Occipital lobe (tissue), 3 donors: ENCODE measurements at places on chromosomes 1 and 21. TPM values are rescaled to one million over a fixed set of nuclear protein-coding genes. Genes with fewer than 3 reads are reported as not detected.
A peak's percentile ranks its signal among the peaks of the same experiment; 100 is the strongest.

- DNase-seq, result no peak
Measured at GRCh38 chr1:165738794-165739193, 29.9 kb downstream of the TMCO1 start.

OR2T11 gene
- total RNA-seq, result not detected

- DNase-seq, result no peak
Measured at GRCh38 chr1:7580923-7581753, 190.0 kb upstream of the VAMP3 start.

DNA sequence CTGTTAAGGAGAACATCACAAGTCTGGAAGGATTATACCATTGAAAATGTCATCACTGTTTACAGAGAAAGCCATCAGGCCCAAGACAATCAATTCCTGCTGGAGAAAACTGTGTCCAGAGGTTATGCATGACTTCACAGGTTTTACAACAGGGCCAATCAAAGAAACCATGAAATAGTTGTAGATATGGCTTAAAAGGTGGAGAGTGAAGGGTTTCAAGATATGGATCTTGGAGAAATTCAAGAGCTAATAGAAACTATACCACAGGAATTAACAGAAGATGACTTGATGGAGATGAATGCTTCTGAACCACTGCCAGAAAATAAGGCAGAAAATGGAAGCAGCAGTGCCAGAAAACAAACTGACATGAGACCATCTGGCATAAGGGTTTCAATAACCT is 30.2 kb downstream of the USP1 start:
- DNase-seq, result no peak

DNA sequence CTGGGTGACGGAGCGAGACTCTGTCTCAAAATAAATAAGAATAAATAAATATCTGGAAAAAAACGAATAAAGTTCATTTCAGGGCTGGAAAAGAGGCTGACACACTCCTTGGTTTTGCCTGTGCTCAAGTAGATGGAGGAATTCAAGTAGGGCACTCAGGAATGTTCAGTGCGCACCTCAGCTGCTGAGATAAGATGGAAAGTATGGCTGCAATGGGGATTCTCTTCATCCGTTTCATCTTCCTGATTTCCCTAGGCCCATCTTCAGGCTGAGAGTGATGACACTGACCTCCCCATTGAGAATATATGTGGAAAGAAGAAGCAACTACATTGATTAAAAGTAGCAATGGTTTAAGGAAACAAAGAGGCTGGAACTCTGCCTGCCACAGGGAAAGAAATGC is 130.5 kb upstream of the ZNF644 start:
- DNase-seq, result no peak

DNA sequence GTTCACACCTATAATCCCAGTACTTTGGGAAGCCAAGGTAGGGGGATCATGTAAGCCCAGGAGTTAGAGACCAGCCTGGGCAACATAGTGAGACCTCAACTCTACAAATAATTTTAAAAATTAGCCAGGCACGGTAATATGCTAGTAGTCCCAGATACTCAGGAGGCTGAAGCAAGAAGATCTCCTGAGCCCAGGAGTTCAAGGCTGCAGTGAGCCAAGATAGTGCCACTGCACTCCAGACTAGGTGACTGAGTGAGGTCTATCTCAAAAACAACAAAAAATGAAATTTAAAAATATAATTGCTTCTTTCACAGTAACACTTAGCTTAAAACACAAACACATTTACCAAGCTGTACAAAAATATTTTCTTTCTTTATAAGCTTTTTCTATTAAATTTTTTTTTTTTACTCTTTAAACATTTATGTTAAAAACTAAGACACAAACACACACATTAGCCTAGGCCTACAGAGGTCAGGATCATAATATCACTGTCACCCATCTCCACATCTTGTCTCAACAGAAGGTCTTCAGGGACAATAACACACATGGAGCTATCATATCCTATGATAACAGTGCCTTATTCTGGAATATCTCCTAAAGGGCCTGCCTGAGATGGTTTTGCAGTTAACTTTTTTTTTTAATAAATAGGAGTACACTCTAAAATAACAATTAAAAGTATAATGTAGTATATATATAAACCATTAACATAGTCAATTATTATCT is 43.9 kb downstream of the TESK2 start:
- DNase-seq, result no peak

DNA sequence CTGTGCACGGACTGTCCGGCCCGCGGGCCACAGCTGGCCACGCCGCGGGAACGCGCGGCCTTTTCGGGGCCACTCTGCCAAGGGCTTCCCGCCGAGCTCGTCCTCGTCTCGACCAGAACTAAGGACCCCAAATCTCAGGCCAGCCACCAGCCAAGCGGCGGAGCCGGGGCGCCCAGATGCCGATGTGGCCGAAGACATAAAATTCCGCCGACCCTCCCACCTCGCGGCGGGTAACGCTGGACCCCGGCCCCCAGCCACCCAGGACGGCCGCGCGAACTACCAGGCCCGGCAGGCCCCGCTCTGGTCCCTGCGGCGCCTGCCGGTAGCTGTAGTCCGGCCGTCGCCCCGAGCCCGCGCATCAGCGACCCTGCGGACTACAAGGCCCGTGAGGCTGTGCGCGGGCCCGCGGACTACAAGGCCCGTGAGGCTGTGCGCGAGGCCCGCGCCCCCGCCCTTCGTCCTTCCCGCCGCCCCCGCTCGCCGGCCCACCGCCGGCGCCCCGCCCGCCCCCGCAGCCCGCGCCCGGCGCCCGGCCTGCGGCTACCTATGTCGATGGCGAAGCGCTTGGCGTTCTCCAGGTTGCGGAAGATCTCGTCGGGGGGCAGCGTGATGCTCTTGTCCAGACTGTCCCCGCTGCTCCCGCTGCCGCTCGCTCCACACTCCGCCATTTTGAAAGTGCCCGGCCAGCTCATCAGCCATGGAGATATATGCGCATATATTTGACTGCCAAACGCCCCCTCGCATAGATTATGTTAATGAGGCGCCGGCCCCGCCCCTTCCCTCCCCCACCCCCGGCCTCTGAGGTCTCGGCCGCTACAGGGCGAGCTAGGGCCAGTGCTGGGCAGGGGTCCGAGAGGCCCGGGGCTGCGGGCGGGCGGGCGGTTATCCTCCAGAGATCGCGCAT is at the start of gene PANK4:
PANK4 (minus strand) TSS at position 677 of the 904 bp plus-strand sequence; CDS start at position 668, 9 bp downstream.
- DNase-seq, result peak; percentile 83

LCE1F gene
- not detected for total RNA-seq

- DNase-seq, result no peak
Measured at GRCh38 chr1:39779137-39779536, 8.0 kb upstream of the OXCT2 start.

DNA sequence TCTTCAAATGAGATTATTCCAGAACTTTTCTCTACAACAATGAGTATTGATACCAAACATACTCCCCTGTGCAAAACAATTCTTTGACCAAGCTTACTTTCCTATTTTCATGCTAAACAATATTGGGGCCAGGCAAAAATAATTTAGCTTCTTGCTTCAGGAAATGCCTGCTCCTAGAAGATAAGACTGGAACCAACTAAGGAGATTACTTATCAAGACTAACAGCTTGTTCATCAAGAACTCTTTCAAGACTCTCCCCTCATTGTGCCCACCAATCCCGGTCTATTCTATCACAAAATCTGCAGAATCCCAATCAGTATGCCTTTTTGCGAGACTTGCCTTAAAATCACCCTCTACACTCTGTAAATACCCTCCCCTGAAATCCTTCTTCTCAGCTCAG is 536.6 kb downstream of the RWDD3 start:
- DNase-seq, result no peak

- DNase-seq, result no peak
Measured at GRCh38 chr1:41434748-41435449, 49.6 kb downstream of the EDN2 start.

LEFTY1 gene
- total RNA-seq, result 0.47 TPM

CD5L gene
- 1.2 TPM for total RNA-seq

GRCh38 chr1:168726719-168727118 is 2.3 kb downstream of the DPT start:
- DNase-seq, result no peak

NKAIN1 gene
- 33.4 TPM for total RNA-seq

PGLYRP4 gene
- total RNA-seq, result not detected

SCCPDH gene
- 53.2 TPM for total RNA-seq

DNA sequence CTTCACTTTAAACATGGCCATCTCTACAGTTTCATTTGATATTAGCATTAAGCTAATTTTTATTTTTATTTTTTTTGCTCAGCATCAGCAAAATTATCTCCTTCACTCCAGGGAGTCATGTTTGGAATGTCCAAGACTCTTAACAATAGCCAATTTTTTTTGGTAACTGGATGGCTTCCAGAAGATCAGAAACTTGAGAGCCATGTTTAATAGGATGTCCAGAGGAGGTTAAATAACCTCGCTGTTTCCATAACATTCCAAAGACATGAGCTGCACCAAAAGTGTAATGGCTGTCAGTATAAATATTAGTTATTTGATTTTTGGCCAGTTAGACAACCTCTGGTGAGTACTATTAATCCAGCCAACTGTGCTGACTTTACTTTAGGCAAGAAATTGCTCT is 80.7 kb downstream of the DNTTIP2 start:
- no peak for DNase-seq

DNA sequence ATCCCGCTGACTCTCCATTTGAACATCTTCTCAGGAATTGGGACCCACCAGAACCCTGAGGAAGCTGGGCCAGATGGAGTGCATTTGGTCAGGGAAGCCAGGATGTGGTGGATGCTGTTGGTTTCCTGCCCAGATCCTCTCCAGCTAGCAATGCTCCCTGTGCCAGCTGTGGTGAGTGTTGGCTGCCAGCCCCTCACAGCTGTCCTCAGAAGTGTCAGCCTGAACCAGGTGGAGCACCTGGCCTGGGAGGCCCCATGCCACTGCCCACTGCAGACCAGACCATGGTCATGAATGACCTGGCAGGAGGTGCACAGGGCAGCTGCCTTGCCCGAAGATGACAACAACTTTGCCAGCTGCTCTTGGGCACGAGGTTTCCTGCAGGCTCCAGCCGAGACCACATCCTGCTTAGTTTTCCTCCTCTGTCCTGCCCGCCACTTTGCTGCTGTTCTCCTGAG is 54.4 kb downstream of the PRSS38 start:
- no peak for DNase-seq

GRCh38 chr1:41587791-41588190 is 103.3 kb upstream of the EDN2 start:
- no peak for DNase-seq

DNA sequence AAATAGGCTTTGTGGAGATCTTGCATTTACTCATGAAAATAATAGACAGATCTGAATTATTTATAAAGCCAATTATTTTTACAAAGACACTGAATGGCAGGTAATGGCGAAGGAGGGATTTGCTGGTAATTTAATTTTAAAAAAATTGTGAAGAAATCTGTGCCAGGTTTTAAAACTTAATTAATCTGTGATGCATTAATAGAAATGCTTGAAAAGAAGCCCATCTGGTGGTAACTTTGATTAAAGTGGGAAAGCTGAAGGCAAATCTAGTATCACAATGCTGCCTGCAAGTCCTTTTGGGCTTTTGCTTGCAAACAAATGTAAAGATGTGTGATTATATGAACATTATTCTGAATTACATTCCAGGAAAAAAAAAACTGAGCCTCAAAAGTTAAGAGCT is 433.2 kb upstream of the DEPDC1 start:
- no peak for DNase-seq

DNA sequence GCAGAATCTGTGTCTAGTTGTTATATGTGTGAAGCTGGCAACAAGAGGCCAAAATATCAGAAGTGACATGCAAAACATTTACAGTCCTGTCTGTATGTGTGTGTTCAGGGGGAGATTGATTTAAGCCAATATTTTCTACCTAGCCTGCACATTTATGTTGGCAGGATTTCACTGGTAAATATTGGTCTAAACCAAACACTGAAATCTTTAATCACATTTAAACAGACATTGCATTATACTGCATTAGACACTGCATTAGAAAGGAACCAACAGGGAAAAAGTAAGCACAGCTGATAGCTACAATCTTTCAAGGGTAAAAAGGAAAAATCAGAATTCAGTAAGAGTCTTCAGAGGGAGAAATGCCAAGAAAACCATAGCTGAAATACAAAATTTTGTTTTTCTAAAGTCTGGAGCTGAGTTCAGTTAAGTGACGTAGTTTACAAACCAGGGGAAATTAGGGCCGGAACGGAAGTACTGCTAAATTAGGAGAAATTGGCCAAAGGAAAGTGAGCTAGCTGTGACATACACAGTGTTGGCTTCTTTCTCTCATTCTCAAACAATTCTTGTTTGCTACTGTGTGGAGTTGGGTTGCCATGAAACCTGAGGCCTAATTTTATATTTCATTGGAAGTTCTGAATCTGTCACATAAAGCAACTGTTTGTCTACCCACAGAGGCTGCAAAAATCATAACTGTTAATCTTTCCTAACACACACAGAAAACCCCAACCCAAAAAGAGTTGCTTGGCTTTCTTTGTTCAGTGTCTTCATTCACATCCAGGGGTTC is 217.3 kb upstream of the SGIP1 start:
- no peak for DNase-seq

DNA sequence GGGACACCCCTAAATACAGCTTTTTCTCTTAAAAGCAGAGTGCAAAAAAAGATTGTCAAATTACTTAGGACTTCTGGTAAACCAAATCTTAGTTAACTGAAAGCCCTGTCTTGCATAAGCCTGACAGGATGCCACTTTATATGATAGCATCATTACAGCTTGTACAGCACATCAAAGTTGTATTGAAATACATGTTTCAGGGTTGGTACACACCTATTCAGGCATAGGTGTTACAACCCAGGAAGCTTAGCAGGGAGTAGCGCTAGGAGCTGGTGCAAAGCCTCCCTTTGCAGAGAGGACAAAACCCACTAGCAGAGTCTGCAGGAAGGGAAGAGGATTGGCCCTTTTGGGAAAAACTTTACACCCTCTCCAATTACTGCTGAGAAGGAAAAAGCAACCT is 258.9 kb upstream of the SGIP1 start:
- no peak for DNase-seq

COL16A1 gene
- total RNA-seq, result 5.8 TPM

DNA sequence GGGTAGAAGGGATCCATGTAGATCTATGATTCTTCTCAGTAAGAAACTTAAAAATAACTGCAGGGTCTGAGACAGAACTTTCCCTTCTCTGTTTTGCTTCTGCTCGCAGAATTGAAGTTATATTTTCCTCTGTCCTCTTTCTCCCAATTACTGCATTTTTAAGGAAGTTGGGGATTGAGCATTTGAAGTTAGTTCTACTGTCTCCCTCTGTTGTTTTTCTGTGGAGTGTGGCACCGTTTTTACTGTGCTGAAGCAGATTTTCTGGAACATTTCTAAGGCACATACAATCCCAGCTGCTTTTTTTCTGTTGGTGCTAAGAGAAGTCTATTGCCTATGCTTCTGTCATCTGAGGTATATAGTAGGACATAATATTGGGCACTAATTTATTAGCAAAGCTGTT is 43.3 kb downstream of the RASAL2 start:
- no peak for DNase-seq

GRCh38 chr1:181397845-181398244 is 85.5 kb upstream of the CACNA1E start:
- no peak for DNase-seq

- DNase-seq, result no peak
Measured at GRCh38 chr1:101236516-101237228, at the start of gene S1PR1. Gene S1PR1 (plus strand): TSS chr1:101237019. CDS start chr1:101238985, 1,966 bp downstream.

- DNase-seq, result no peak
Measured at GRCh38 chr1:219391297-219391696, 217.6 kb downstream of the LYPLAL1 start.
